ENCODE measurements at places on chromosomes 6 and 20.

- DNase-seq, result no peak
Observed at GRCh38 chr20:2624190-2624589, 28.2 kb upstream of the NOP56 start.

- no peak for DNase-seq
Observed at GRCh38 chr20:24785141-24786110, 163.6 kb upstream of the CST7 start.

DNA sequence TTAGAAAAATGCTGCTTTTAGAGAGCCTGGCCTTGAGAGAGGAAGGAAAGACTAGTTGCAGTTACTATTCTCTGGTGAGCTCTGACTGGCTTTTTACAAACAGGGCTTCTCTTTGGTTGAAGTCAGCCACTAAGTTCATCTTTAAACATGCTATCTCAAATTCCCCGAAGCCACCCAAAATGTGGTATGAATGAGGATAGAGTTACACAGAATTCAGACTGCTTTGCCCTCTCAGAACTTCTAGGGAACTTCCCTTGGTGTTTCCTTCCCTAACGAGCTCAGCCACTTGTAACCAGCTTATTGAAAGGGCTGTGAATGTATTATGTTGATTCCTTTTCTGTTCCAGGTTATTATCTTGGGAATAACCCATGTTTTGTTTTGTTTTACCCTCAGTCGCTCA is 73.5 kb downstream of the EFHC1 start:
- DNase-seq, result no peak

GRCh38 chr20:1987826-1988225 is 6.0 kb downstream of the PDYN start:
- DNase-seq, result no peak

GRCh38 chr20:64038565-64039292 is 2.7 kb downstream of the C20orf204 start:
- DNase-seq, result peak; percentile 69

GRCh38 chr6:150691463-150691862 is 91.8 kb downstream of the PLEKHG1 start:
- no peak for DNase-seq

DNA sequence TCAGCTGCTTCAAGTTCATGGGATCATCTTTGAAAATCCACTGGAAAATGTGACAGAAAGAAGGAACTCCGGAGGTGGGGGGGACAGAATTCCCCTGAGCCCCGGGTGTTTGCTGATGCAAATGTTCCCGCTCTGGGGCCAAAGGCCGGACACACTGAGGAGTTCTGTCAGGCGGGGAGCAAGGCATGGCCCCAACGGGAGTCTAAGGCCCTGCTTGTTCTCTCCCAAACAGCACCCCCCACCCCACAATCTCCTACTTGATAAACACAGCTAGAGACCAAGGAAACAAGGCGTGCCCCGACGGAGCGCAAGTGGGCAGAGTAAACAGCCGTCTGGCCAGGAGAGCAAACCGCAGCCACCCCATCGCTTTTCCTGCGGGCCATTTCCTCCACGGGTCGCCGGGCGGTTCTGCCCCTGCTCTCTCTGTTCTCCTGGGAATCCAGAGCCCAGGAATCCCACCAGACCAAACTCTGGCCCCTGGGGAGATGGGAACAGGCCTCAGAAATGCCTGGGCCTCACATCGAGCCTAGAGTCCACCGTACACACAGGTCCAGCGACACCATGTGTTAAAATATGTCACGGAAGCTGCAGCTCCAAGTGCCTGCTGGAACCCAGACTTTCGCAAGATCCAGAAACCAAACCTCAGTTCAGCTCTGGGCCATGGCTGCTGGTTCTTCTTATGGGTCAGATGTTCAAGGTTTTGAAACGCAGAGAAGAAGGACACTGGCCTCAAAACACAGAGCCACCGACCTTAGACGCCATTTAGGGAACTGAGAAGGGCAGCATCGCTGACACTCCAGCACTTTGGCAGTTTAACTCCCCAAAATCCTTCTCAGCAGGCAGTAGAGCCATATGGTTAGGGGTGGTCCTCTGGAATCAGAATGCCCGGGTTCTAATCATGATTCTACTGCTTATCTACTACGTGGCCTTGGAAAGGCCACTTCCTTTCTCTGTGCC is 104.2 kb downstream of the PREX1 start:
- no peak for DNase-seq

DNA sequence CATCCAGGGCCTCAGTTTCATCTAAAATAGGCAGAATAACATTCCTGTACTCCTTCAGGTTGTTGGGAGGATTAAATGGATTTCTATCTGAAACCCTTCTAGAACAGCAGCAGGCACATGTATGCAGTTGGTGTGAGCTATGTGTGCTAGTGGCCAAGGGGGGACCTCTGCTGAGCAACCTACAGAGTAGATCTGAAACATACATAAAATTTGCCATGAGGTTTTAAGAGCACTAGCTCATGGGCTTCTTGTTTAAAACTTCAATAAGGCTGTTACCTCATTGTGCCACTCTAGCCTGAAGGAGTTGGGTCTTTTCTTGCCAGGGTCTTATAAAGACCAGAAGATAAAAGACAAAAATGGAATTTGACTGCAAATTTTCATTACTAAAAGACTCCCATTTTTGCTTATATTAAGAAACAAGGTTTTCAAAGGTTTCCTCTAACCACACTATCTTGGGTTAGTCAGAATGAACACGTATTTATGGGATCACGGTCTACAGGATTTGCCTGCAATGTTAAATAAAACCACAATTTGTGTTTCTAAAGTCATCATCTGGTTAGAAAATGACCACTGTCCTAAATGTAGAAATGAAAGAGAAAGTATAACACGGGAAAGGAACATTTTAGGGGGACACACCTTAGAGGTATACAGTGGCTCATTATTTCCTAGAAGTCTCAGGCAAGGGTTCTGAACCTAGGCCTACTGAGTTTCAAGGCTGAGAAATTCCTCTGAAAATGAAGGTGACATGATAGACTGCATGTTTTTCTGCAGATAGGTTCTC is 144.9 kb upstream of the OLIG3 start:
- DNase-seq, result no peak

DNA sequence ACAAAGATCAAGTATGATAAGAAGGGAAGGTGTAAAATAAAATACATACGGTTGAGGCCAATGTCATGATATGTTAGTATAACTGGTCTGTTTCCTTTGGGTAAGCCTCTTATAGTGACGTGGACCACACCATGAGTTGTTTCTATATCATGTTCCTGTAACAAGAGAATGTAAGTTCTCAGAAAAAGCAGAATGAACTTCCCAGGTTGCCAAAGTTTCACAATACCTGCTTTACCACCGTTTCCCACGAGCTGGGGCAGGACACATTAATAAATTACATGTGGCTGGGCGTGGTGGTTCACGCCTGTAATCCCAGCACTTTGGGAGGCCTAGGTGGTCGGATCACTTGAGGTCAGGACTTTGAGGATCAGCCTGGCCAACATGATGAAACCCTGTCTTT is 42.6 kb upstream of the SLA2 start:
- DNase-seq, result no peak

DNA sequence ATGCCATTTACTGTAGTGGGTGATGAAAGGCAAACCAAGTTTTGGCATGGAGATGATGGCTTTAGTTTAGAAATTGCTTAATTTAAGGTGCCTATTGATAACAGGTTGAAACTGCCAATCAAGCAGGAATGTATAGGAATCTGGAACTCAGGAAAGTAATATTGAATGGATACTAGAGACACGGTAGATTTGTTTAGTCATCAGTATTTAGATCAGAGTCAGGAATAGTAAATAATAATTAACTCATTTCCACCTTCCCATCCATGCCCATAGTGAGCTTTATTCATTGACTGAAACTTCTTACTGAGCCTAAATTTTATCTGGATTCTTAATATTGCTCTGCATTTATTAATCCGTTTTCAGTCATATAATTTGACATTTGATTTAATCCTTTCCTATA is 500.3 kb downstream of the NKAIN2 start:
- DNase-seq, result no peak
